ENCODE measurements at places on chromosomes 4 and X.

GRCh38 chrX:22541926-22542325 is 269.2 kb downstream of the CBLL2 start:
- no peaks in the 10 kb centered on the region for H3K36me3 ChIP-seq
- H3K4me1 ChIP-seq: no peaks in the 10 kb centered on the region
- DNase-seq: no peak
- no peaks in the 10 kb centered on the region for H3K27me3 ChIP-seq
- no peak overlapping the region for H3K27ac ChIP-seq

DNA sequence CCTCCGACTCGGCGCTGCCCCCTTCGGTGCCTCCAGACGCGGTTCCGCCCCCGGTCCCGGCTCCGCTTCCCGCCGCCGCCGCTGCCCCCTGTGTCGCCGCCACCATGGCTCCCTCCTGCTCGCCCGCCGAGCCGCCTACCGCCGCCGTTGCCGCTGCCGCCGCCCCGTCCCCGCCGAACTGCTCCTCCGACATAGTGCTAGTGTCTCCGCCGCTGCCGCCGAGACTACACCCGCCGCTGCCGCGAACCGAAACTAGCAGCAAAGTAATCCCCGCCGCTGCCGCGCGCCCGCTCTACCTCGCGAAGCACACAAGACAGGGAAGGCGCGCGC is 340 bp downstream of the HNRNPD start:
- no peaks in the 10 kb centered on the region for H3K27me3 ChIP-seq
- peak overlapping the region; percentile 99 for H3K27ac ChIP-seq
- H3K4me1 ChIP-seq: peaks cover 44% of the 10 kb centered on the region
- H3K4me3 ChIP-seq: peak overlapping the region; percentile 98
- no peak for DNase-seq
- peaks cover 10% of the 10 kb centered on the region for H3K36me3 ChIP-seq

DNA sequence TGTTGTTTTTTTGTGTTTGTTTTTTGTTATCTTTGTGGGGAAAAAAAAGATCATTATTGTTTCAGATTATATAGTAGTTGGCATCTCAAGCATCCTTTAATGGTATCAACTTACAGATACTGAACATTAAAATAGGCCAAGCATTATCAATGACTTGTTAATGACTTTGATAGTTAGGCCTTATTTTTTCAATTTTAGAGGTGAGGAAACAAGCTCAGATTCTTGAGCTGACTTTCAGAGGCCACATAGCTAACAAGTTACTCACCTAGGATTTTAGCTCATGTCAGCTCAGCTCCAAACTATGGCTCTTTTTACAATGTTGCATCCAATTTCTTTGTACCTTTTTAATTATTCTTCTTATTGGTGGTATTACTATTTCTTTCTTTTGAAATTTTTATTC is 471 bp upstream of the PLAC8 start:
- no peak for DNase-seq
- peaks cover 5% of the 10 kb centered on the region for H3K36me3 ChIP-seq
- H3K27ac ChIP-seq: peak overlapping the region; percentile 98
- H3K27me3 ChIP-seq: no peaks in the 10 kb centered on the region
- H3K4me3 ChIP-seq: peak overlapping the region; percentile 98
- peaks cover 42% of the 10 kb centered on the region for H3K4me1 ChIP-seq

DNA sequence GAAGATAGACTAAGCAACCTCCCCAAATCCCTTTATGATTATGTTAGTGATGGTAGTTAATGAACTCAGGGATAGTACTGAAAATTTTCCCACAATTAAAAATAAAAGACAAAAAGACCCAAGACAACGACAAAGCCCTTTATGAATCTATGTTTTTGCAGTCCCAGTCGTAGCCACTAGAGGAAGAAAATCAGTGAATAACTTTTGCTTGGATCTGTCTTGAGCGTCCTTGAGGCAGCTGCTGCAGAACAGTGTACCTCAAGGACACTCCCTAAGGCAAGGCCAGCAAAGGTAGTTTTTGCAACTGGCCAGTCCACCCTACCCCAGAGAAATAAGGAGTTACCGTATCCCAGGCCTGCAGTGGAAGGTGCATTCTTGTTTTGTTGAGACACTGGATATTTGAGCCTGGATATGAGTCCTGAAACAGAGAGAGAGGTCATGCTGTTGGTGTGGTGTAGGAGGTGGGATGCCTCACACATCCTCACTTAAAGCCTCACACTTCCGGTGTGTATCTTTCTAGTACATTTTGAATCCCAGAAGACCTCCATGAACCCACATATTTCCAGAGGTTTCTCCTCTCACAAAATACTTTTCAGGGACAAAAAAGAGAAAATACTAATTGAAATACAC is 8.7 kb upstream of the TIMM8A start:
- no peaks in the 10 kb centered on the region for H3K36me3 ChIP-seq
- H3K4me1 ChIP-seq: peaks cover 2% of the 10 kb centered on the region
- no peak overlapping the region for H3K4me3 ChIP-seq
- no peak for DNase-seq
- no peak overlapping the region for H3K27ac ChIP-seq
- H3K27me3 ChIP-seq: no peaks in the 10 kb centered on the region

DNA sequence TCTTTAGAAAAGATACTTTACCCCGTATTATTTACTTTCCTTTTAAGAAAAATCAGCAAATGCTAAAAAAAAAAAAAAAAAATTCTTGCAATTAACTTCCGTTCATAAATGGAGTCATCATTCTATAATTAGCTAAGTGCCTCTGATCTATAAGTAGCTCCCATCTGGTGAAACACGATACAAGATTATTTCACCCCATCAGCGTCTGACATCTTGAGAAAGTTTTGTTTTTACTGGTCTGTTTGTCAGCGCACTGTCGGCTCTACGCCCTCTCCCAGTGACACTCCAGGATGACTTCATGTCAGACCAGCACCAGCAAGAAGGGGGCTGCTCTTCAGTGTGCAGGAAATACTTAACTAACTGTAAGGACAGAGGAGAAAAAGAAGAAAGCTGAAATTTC is 108.3 kb downstream of the AFAP1 start:
- peak overlapping the region; percentile 96 for H3K27ac ChIP-seq
- H3K27me3 ChIP-seq: no peaks in the 10 kb centered on the region
- H3K36me3 ChIP-seq: no peaks in the 10 kb centered on the region
- peak overlapping the region; percentile 86 for H3K4me3 ChIP-seq

DNA sequence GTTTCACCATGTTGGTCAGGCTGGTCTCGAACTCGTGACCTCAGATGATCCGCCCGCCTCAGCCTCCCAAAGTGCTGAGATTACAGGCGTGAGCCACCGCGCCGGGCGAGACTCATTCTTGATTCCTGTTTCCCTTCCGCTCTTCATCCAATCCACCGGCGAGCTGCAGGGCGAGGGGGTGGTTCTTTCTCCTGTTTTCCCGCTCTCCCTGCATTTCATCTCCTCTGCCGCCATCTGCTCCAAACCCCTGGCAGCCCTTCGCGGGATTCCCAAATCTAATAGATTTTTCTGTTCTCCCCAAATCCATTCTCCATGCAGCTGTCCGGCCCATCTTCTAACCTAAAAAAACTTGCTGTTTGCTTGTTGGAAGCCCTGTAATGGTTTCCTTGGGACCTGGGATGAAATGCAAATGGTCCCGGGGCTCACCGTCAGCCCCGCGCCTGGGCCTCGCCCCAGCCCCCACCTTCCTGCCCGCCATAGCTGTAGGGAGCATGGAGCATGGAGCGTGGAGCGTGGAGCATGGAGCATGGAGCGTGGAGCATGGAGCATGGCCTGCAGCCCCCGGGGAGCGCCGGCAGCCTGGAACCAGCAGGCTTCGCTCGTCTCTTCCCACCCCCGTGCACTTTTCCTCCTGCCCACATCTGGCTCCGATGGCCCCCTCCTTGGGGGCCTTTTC is 1.1 kb downstream of the ZFP42 start:
- no peaks in the 10 kb centered on the region for H3K36me3 ChIP-seq
- no peak overlapping the region for H3K4me3 ChIP-seq
- H3K27me3 ChIP-seq: no peaks in the 10 kb centered on the region
- H3K27ac ChIP-seq: no peak overlapping the region
- DNase-seq: no peak
- no peaks in the 10 kb centered on the region for H3K4me1 ChIP-seq

- DNase-seq: no peak
- no peaks in the 10 kb centered on the region for H3K27me3 ChIP-seq
- H3K36me3 ChIP-seq: no peaks in the 10 kb centered on the region
- no peak overlapping the region for H3K4me3 ChIP-seq
Observed at GRCh38 chr4:175875993-175876771, 64.1 kb upstream of the GPM6A start.

GRCh38 chr4:87967193-87967592 is 8.3 kb upstream of the SPP1 start:
- H3K27ac ChIP-seq: no peak overlapping the region
- H3K36me3 ChIP-seq: no peaks in the 10 kb centered on the region
- no peaks in the 10 kb centered on the region for H3K4me1 ChIP-seq

GRCh38 chr4:63921561-63921960 is 487.7 kb downstream of the TECRL start:
- H3K4me3 ChIP-seq: no peak overlapping the region
- H3K27ac ChIP-seq: no peak overlapping the region
- DNase-seq: no peak
- H3K36me3 ChIP-seq: no peaks in the 10 kb centered on the region

DNA sequence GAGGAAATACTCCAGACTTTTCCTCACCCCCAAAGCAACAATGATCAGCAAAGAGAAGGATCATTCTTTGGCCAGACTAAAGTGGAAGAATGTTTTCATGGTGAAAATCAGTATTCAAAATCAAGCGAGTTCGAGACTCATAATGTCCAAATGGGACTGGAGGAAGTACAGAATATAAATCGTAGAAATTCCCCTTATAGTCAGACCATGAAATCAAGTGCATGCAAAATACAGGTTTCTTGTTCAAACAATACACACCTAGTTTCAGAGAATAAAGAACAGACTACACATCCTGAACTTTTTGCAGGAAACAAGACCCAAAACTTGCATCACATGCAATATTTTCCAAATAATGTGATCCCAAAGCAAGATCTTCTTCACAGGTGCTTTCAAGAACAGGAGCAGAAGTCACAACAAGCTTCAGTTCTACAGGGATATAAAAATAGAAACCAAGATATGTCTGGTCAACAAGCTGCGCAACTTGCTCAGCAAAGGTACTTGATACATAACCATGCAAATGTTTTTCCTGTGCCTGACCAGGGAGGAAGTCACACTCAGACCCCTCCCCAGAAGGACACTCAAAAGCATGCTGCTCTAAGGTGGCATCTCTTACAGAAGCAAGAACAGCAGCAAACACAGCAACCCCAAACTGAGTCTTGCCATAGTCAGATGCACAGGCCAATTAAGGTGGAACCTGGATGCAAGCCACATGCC is 89.7 kb downstream of the TET2 start:
- no peak for DNase-seq
- H3K4me1 ChIP-seq: peaks cover 8% of the 10 kb centered on the region

GRCh38 chr4:73613130-73613529 is 7.1 kb downstream of the RASSF6 start:
- H3K27ac ChIP-seq: no peak overlapping the region
- no peaks in the 10 kb centered on the region for H3K27me3 ChIP-seq
- H3K36me3 ChIP-seq: peaks cover 4% of the 10 kb centered on the region
- no peaks in the 10 kb centered on the region for H3K4me1 ChIP-seq

- H3K27me3 ChIP-seq: no peaks in the 10 kb centered on the region
- DNase-seq: no peak
- H3K4me1 ChIP-seq: peaks cover 6% of the 10 kb centered on the region
- H3K27ac ChIP-seq: no peak overlapping the region
Observed at GRCh38 chrX:110322603-110323002, 4.7 kb upstream of the AMMECR1 start.

DNA sequence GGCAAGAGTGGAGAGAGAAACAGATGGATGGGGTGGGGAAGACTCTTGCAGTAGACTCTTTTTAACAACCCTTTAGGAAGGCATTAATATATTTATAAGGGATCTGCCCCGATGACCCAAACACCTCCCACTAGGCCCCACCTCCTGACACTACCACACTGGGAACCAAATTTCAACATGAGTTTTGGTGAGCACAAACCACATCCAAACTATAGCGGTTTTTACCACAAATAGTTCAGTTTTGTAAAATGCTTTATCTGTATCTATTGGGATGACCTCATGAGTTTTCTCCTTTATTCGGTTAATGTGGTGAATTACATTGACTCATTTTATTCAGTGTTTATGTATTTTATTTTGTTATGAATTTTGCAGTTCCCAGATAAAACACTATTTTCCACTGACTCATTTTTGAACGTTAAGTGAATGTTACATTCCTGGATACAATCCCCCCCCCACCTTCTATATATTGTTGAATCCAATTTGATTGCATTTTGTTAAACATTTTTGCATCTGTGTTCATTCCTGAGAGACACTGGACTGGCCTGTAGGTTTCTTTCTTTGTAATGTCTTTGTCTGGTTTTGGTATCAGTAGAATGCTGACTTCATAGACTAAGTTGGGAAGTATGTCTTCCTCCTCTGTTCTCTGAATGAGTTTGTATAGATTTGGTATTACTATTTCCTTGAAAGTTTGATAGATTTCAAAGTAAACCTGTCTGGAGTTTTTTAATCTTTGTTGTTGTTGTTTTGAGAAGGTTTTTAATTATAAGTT is 13.9 kb upstream of the CPLX1 start:
- no peak overlapping the region for H3K4me3 ChIP-seq
- no peak overlapping the region for H3K27ac ChIP-seq
- no peak for DNase-seq
- H3K36me3 ChIP-seq: peaks cover 2% of the 10 kb centered on the region
- H3K27me3 ChIP-seq: no peaks in the 10 kb centered on the region

GRCh38 chr4:99887837-99888236 is 6.4 kb downstream of the LAMTOR3 start:
- H3K36me3 ChIP-seq: no peaks in the 10 kb centered on the region
- peak overlapping the region; percentile 29 for H3K27ac ChIP-seq
- peaks cover 15% of the 10 kb centered on the region for H3K4me1 ChIP-seq
- DNase-seq: no peak
- no peak overlapping the region for H3K4me3 ChIP-seq

- no peak overlapping the region for H3K4me3 ChIP-seq
- peaks cover 6% of the 10 kb centered on the region for H3K27me3 ChIP-seq
- H3K36me3 ChIP-seq: no peaks in the 10 kb centered on the region
- H3K27ac ChIP-seq: no peak overlapping the region
- no peak for DNase-seq
Observed at GRCh38 chr4:155532373-155533085, 134.1 kb upstream of the GUCY1A1 start.

DNA sequence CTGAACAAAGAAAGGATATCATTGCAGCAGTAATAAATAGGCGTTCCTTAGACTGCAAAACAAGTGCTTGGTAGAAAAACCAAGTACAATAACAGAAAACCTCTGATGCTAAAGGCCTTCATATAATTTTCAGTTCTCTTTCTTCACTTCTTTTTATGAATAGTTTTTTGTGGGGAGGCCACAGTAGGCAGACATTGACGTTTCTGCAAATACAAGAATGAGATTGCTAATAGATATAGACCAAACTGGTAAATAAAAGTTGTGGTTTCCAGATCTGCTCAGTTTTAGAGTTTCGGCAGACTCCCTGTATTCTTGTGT is 57.0 kb upstream of the RAP1GDS1 start:
- peak overlapping the region; percentile 67 for H3K27ac ChIP-seq
- no peaks in the 10 kb centered on the region for H3K27me3 ChIP-seq
- H3K4me1 ChIP-seq: peaks cover 10% of the 10 kb centered on the region
- H3K4me3 ChIP-seq: peak overlapping the region; percentile 74
- peaks cover 5% of the 10 kb centered on the region for H3K36me3 ChIP-seq

- H3K27me3 ChIP-seq: no peaks in the 10 kb centered on the region
- no peaks in the 10 kb centered on the region for H3K36me3 ChIP-seq
- H3K27ac ChIP-seq: no peak overlapping the region
- H3K4me1 ChIP-seq: peaks cover 7% of the 10 kb centered on the region
Observed at GRCh38 chrX:68179355-68179754, 253.9 kb downstream of the OPHN1 start.

- H3K36me3 ChIP-seq: no peaks in the 10 kb centered on the region
- no peak for DNase-seq
- no peak overlapping the region for H3K27ac ChIP-seq
Observed at GRCh38 chrX:30607155-30607554, 29.6 kb upstream of the TASL start.

GRCh38 chr4:87566276-87566675 is 37.1 kb upstream of the SPARCL1 start:
- no peaks in the 10 kb centered on the region for H3K4me1 ChIP-seq
- DNase-seq: no peak
- H3K27me3 ChIP-seq: peaks cover 15% of the 10 kb centered on the region
- H3K27ac ChIP-seq: no peak overlapping the region
- H3K36me3 ChIP-seq: no peaks in the 10 kb centered on the region
